ENCODE measurements at places on chromosomes 16 and 17.

- no peak for DNase-seq
Measured at GRCh38 chr17:20944014-20944865, 98.6 kb downstream of the USP22 start.

DNA sequence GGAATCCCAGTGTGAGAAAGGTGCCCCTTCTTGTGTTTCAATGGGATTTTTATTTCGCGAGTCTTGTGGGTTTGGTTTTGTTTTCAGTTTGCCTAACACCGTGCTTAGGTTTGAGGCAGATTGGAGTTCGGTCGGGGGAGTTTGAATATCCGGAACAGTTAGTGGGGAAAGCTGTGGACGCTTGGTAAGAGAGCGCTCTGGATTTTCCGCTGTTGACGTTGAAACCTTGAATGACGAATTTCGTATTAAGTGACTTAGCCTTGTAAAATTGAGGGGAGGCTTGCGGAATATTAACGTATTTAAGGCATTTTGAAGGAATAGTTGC lies 567 bp downstream of the UBB start:
- DNase-seq: no peak

DNA sequence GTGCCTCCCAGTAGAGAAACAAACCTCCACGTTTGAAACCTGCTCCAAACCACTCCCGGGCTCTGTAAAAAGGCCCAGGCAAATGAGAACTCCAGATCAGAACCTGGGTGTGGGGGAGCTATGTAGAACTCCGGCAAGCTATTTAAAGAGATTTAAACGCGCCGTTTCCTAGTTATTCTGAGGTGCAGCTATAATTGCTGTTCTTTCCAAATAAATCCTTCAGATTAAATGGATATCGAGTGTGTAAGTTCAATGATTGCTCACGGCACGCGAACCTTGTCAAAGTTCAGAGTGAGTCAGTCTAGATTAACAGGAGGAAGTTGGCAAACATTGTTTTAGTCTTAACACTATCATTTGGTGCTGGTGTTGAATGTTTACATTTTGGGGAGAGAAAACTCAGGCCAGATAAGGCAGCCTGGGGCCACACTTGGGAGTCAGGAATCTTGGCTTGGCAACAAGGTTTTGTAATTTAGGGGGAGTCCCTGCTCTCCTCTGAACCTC lies 92.9 kb upstream of the SALL1 start:
- DNase-seq: no peak

DNA sequence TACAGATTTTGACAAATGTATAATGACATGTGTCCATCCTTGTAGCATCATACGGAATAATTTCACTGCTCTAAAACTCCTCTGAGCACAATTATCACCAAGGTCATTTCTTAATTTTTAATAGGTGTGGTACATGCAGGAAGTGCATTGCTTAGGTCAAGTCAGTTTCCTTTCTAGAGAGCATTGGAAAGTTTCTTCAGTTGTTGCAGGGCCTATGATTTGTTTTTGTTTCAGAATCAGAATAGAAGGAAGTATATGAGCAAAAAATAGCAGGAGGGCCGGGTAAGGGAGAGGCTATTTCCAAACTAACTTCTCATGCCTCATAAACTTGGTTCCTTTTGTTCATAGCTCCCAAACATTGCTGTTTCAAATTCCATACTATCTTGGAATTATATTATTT lies 24.0 kb upstream of the SLFN5 start:
- no peak for DNase-seq

GRCh38 chr17:77326636-77327035 lies 185.9 kb downstream of the SEC14L1 start:
- DNase-seq: no peak

DNA sequence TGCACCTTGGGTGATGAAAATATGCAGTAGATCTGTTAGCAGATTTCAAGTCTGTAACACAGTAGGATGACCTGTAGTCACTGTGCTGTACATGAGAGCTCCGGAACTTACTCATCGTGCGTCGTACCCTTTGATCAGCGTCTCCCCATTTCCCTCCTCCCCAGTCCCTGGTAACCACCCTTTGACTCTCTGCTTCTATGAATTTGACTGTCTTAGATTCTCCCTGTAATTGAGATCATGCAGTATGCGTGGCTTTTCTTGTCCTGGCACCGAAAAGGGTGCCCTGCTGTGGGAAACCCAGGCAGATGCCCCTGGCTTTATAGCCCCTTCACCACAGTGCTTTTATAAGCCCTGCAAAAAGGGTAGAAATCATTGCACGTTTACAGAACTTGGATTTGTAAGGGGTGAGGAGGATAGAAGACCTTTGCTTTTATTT lies 20.5 kb downstream of the CLEC16A start:
- no peak for DNase-seq

DNA sequence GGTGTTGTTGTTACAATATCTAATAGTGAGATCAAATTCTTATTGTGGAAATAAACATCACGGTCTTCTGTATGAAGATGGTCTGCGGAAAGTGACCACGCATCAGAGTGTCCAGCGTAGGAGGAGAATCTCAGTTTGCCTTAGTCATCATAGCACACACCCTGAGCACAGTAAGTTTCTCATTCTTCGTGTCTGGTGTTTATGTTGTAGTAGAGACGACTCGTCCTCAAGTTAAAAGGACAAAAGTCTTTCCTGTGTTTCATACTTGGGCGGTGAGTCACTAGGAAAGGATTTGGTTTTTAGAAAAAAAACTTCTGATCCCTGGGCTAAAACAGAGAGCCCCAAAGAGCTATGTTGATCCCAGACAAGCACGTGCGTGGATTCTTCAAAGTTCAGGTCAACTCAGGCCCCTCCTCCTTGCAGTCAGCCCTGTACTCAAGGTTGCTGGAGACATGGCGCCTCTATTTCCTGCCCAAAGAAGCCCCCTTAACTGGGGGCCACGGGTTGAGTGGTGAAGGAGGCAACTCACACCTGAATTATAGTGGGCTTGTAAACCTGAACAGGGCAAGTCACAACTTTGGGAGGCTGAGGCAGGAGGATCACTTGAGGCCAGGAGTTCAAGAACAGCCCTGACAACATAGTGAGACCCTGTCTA lies 170.4 kb downstream of the ZFHX3 start:
- no peak for DNase-seq

GRCh38 chr17:50133769-50134099 lies 3.8 kb upstream of the SAMD14 start:
- DNase-seq: no peak

- no peak for DNase-seq
Measured at GRCh38 chr16:77590707-77591106, 131.6 kb upstream of the NUDT7 start.

- DNase-seq: no peak
Measured at GRCh38 chr16:27786221-27786922, 236.4 kb downstream of the KATNIP start.

GRCh38 chr17:43193251-43193650 lies 18.4 kb upstream of the TMEM106A start:
- no peak for DNase-seq

DNA sequence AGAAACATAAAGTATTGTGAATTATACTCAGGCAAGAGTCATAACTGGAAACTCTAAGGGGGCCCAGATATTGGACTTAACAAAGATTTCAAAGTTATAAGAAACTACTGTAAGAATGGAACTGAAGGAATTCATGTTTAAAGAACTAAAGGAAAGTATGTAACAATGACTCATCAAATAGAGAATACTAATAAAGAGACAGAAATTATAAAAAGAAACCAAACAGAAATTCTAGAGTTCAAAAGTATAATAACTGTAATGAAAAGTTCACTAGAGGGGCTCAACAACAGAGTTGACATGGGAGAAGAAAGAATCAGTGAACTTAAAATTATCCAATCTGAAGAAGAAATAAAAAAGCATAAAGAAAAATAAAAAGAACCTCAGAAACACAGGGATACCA lies 55.4 kb downstream of the ADCY9 start:
- no peak for DNase-seq

GRCh38 chr17:29612404-29613280 lies 10.1 kb downstream of the CORO6 start:
- no peak for DNase-seq

- no peak for DNase-seq
Measured at GRCh38 chr17:61757168-61757567, 106.2 kb downstream of the BRIP1 start.

DNA sequence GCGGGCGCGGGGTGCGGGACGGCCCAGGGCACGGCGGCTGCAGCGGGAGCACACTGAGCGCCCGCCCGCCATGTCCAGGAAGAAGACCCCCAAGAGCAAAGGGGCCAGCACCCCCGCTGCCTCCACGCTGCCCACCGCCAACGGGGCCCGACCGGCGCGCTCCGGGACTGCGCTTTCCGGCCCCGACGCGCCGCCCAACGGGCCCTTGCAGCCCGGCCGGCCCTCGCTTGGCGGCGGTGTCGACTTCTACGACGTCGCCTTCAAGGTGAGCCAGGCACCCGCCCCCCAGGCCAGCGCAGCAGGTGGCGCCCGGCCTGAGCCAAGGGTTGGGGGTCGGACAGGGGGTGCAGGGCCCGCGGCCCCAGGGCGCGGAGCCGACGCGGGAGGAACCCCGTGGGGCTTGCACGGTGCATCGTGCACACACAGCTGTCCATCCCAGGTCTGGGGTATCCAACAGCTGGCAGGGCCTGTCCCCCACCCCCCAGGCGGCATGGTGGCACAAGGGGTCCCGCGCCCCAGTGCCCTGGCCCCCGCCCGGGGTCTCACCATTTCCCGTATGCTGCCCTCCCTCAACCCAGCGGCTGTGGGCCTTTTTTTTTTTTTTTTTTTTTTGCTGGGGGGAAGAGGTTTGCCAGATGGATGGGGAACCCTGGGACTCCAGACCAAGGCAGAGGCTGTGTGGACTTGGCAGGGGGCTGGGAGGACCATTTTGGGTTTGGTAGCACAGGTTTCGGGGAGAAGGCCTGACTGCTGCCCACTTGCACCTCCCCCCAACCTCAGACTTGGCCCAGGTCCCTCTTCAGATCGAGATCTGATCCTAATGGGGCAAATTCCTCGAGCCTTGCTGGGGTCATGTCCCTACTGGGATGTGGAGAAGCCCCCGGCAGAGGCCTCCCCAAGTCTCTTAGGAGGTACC lies 547 bp downstream of the RAB26 start:
- no peak for DNase-seq

GRCh38 chr17:83149761-83150251 lies 70.4 kb downstream of the METRNL start:
- no peak for DNase-seq

GRCh38 chr16:17276610-17277009 lies 194.2 kb downstream of the XYLT1 start:
- DNase-seq: no peak

- DNase-seq: no peak
Measured at GRCh38 chr16:73568769-73569168, 520.8 kb upstream of the ZFHX3 start.

GRCh38 chr16:15606518-15607220 lies 36.3 kb downstream of the MARF1 start:
- DNase-seq: no peak

- DNase-seq: no peak
Measured at GRCh38 chr17:74329378-74329777, 3.4 kb downstream of the KIF19 start.

DNA sequence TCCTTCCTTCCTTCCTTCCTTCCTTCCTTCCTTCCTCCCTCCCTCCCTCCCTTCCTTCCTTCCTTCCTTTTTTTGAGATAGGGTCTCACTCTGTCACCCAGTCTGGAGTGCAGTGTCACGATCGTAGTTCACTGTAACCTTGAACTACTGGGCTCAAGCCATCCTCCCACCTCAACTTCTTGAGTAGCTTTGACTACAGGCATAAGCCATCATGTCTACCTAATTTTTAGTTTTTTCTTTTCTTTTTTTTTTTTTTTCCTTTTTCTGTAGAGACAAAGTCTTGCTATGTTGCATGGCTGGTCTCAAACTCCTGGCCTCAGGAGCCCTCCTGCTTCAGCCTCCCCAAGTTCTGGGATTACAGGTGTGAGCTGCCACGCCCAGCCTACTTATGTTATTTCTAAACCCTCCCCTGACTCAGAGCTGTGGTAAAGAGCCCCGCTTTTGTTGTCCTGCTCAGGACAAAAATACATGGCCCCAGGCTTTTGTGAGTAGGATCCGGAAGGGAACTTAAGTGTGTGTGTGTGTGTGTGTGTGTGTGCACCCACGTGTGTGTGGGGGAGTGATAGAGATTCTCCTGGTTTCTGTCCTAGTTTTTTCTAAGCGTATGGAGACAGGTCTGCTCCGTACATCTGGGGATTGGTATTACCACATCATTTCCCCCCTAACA lies 67.1 kb downstream of the PRKCB start:
- no peak for DNase-seq

- peak; percentile 10 for DNase-seq
Measured at GRCh38 chr16:75860326-75861053, 134.2 kb upstream of the CPHXL start.

- no peak for DNase-seq
Measured at GRCh38 chr17:68775318-68775717, 174.2 kb upstream of the FAM20A start.

DNA sequence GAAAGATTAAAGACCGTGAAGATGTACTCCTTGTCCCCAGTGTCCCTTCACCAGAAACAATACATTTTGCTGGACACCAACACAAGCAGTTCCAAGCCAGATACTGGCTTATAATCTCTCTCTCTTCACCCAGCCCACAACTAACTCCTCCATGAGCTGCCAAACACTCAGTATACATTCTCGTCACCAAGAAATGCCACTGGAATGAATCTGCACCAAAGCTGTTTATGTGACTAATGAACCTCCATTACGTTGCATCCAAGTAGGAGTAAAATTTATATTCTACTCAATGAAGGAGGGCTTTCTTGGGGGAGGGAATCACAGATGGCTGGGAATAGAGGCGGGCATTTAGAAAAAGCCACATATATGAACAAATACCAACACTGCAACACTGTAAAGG lies 20.9 kb upstream of the SOX9 start:
- DNase-seq: no peak

GRCh38 chr16:27289669-27290068 lies 21.1 kb upstream of the NSMCE1 start:
- DNase-seq: no peak

- no peak for DNase-seq
Measured at GRCh38 chr16:19705843-19706242, 12.2 kb downstream of the KNOP1 start.

DNA sequence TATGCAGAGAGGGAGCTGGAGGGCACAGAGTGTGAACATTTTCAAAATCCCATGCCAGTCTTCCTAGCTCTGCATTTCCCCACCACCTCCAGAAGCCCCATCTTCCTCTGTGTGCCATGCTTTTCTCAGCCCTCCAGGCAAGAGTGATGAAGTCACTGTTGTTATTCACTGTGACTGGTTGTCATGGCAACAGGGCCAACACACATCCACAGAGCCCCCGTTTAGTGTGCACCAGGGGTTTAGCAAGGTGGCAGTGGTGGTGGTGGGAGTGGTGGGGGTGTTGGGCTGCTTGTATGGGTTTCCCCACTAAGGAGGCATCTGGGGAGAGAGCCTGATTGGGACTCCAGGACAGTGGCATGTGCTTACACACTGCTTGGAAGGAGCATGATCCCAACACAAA lies 309.9 kb upstream of the ASIC2 start:
- DNase-seq: no peak

Data from C1 segment of cervical spinal cord (tissue), 14 donors.